ENCODE measurements at places on chromosomes 12 and 14.

GRCh38 chr14:104856869-104857860, 7.9 kb upstream of the CEP170B start:
- DNase-seq, result peak; percentile 32

GRCh38 chr12:50056639-50056976, 788 bp upstream of the ASIC1 start:
- no peak for DNase-seq

DNA sequence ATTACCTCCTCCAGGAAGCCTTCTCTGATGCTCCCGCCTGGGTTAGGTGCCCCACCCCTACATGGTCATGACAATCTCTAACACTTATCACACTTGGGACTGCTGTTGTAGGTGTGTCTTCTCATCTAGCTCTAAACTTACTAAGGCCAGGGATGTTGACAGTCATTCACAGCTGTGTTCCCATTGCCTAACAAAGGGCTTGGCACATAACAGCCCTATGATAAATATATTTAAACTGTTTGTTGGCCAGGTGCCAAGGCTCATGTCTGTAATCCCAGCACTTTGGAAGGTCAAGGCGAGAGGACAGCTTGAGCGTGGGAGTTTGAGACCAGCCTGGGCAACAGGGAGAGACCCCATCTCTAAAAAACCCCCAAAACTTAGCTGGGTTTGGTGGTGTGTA, 98.8 kb upstream of the RGS6 start:
- DNase-seq, result no peak

DNA sequence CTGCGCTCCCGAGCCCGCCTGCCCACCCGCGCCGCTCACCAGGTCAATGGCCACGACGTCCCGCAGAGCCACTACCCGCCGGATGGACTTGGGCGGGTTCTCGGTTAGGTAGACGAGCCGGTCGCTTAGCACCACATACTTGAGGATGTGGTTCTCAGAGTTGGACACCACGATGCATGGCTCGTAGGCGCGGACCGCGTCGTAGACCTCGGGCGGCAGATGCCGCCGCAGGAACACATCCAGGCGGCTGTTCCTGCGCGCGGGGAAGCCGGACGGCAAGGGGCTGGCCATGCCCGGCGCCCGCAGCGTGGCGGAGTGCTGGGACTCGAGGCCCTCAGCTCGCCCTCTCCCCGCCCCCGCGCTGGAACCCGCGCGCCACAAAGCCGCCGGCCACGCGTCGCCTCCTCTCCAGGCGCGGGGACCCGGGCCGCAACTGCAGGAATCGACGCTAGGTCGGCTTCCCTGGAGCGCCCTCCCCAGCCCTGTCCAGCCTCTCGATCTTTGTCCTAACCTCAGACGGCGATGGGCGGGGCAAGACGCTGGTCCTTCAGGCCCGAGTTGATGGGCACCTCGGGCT, at the start of gene C12orf56:
C12orf56 (minus strand) TSS at position 484 of the 577 bp plus-strand sequence; CDS start at position 291, 193 bp downstream.
- peak; percentile 87 for DNase-seq
